ENCODE measurements at places on chromosomes 6 and 20. TPM values are rescaled to one million over a fixed set of nuclear protein-coding genes. Genes with fewer than 3 reads are reported as not detected.

- H3K27ac ChIP-seq: peak overlapping the region; percentile 14
- H3K27me3 ChIP-seq: peaks cover 27% of the 10 kb centered on the region
- H3K36me3 ChIP-seq: no peaks in the 10 kb centered on the region
- peaks cover 3% of the 10 kb centered on the region for H3K4me1 ChIP-seq
- no peak for DNase-seq
Observed at GRCh38 chr6:100228437-100228833, 234.4 kb upstream of the MCHR2 start.

- no peak overlapping the region for H3K27ac ChIP-seq
- peaks cover 82% of the 10 kb centered on the region for H3K27me3 ChIP-seq
Observed at GRCh38 chr6:41367700-41368099, 32.3 kb downstream of the NCR2 start.

GRCh38 chr6:12345694-12346058 is 55.5 kb downstream of the EDN1 start:
- no peak overlapping the region for H3K4me3 ChIP-seq
- no peak for DNase-seq
- H3K4me1 ChIP-seq: no peaks in the 10 kb centered on the region
- no peak overlapping the region for H3K27ac ChIP-seq

DNA sequence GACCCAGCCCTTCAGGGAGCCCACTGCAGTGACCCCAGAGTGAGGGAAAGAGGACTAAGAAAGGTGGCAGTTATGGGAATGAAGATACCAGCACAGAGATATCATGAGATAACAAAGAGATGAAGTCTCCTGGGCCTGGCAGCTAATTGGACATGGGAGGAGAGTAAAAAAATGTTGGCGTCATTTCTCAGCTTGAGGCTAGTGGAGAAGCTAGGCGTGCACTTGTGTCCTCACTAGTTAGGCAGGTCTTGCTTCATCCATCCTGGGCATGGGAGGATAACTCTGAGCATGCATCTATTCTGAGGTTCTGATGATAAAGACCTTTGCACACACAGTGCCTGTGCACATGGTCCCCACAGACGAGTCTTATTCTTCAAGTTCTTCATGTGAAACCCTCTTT is 4.1 kb upstream of the GFOD1 start:
- no peak for DNase-seq
- H3K27me3 ChIP-seq: peaks cover 6% of the 10 kb centered on the region
- H3K27ac ChIP-seq: no peak overlapping the region
- H3K36me3 ChIP-seq: no peaks in the 10 kb centered on the region

- H3K36me3 ChIP-seq: peaks cover 5% of the 10 kb centered on the region
- H3K27me3 ChIP-seq: peaks cover 37% of the 10 kb centered on the region
- peaks cover 4% of the 10 kb centered on the region for H3K4me1 ChIP-seq
- no peak for DNase-seq
- no peak overlapping the region for H3K27ac ChIP-seq
Observed at GRCh38 chr6:150336299-150336698, 32.5 kb upstream of the IYD start.

- no peak for DNase-seq
- no peaks in the 10 kb centered on the region for H3K27me3 ChIP-seq
- H3K27ac ChIP-seq: no peak overlapping the region
- no peak overlapping the region for H3K4me3 ChIP-seq
- H3K36me3 ChIP-seq: no peaks in the 10 kb centered on the region
- no peaks in the 10 kb centered on the region for H3K4me1 ChIP-seq
Observed at GRCh38 chr6:8526624-8527023, 91.3 kb upstream of the SLC35B3 start.

GRCh38 chr6:89071036-89071435 is 9.5 kb upstream of the PNRC1 start:
- H3K36me3 ChIP-seq: no peaks in the 10 kb centered on the region
- peaks cover 5% of the 10 kb centered on the region for H3K4me1 ChIP-seq
- H3K27me3 ChIP-seq: peaks cover 18% of the 10 kb centered on the region
- H3K27ac ChIP-seq: no peak overlapping the region
- no peak for DNase-seq

The POLR1C gene
- total RNA-seq: 51.6 TPM

The MRAP2 gene
- total RNA-seq: not detected

The SIGLEC1 gene
- total RNA-seq: 0.10 TPM

The ANGPT4 gene
- total RNA-seq: not detected

The ZNF334 gene
- 0.27 TPM for total RNA-seq

The TPX2 gene
- 2.0 TPM for total RNA-seq

The FOXA2 gene
- not detected for total RNA-seq

The ETV7 gene
- total RNA-seq: 0.37 TPM

The WFDC5 gene
- total RNA-seq: not detected
